Pulmonary artery endothelial cell (primary cell): ENCODE measurements at places on chromosomes 16 and 17. TPM values are rescaled to one million over a fixed set of nuclear protein-coding genes. Genes with fewer than 3 reads are reported as not detected.

Gene PIK3R5
- total RNA-seq, result not detected in 2 replicates

Gene PRSS33
- total RNA-seq, result not detected in 2 replicates

Gene MYO15B
- 1.6 and 10.5 TPM in 2 replicates for total RNA-seq

Gene MAF
- 0.32 and 0.40 TPM in 2 replicates for total RNA-seq

Gene C17orf67
- 1.3 and 1.4 TPM in 2 replicates for total RNA-seq
